Fibroblast of skin of left biceps (primary cell): ENCODE measurements at places on chromosomes 2 and 18.

GRCh38 chr2:109674894-109675534, 60.9 kb downstream of the SOWAHC start:
- no peak for DNase-seq

- peak; percentile 35 for DNase-seq
Measured at GRCh38 chr2:237451643-237452469, 35.2 kb upstream of the MLPH start.

GRCh38 chr2:230577114-230577513, 135.5 kb upstream of the CAB39 start:
- no peak for DNase-seq

GRCh38 chr18:69691008-69691760, 256.5 kb downstream of the CD226 start:
- no peak for DNase-seq

GRCh38 chr2:190583507-190584337, 49.2 kb upstream of the NEMP2 start:
- DNase-seq = no peak

DNA sequence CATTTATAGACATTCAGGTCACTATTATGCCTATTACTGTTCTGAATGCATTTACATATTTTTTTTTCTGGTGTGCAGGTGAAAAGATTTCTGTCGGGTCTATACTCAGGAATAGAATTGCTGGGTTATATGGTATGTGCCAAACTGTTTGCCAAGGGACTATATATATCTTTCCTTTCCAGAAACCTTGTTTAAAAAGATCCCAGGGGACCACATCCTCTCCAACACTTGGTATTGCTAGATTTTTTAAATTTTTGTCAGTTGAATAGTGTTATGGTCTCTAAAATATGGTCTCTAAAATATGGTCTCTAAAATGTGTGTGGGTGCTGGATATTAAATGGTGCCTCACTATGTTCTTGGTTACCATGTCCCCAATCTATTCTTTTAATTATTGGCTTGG, 131.3 kb downstream of the INSIG2 start:
- DNase-seq = no peak

- no peak for DNase-seq
Measured at GRCh38 chr18:76259711-76260110, 235.3 kb downstream of the ZNF516 start.

DNA sequence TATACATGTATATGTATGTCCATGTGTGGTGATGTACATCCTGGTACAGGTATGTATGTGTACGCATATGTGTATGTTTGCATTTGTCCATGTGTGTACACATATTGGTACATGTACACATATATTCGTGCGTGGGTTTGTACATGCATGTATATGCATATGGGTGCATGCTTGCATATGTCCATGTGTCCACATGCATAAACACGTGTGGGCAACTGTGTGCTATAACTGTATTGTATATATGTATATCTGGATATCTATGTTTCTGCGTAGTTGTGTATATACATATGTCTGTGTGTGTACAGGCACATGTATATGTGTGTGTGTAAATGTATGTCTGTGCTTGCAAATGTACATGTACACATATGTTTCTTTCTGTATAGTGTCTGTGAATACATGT, 858.5 kb downstream of the CNTNAP5 start:
- DNase-seq = no peak

GRCh38 chr2:240419723-240420122, 15.7 kb upstream of the GPC1 start:
- DNase-seq = no peak

- DNase-seq = no peak
Measured at GRCh38 chr2:111053266-111053665, 67.4 kb upstream of the BCL2L11 start.

GRCh38 chr18:28786926-28787325, 610.0 kb upstream of the CDH2 start:
- no peak for DNase-seq

- DNase-seq = no peak
Measured at GRCh38 chr2:23400703-23401102, 15.7 kb downstream of the KLHL29 start.

- DNase-seq = no peak
Measured at GRCh38 chr2:127535918-127536317, 435 bp downstream of the MYO7B start.
